ENCODE measurements at places on chromosomes 12 and 14.

DNA sequence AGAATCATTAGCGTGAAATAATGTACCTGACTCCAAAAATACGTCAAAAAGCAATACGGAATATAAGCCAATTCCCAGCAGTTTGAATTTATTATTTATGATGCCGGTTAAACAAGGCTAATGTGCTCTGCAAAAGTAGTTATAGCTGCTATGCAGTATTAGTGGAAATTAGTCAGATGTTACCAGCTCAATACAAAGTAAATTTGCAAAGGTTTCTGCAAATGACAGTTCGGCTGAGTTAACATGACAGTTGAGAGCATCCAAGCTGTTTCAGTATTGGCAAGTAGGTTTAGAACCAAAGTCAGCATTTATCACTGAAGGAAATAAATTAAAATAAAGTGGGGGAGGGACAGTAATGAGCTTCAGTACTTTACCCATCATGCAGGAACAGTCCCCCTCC lies 1665.8 kb upstream of the FLRT2 start:
- no peak for DNase-seq

DNA sequence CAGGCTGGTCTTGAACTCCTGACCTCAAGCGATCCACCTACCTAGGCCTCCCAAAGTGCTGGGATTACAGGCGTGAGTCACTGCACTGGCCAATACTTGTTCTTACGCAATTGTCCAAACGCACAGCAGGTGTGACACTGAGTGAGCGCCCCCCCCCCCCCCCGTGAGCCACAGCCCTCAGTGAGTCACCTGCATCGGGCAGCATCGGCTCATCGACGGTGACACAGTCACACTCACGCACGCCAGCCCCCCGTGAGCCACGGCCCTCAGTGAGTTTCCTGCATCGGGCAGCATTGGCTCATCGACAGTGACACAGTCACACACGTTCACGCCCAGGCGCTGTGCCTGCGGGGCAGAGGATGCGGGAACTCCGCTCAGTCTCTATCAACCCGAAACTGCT lies 42.5 kb downstream of the GALNT9 start:
- DNase-seq: peak; percentile 64

DNA sequence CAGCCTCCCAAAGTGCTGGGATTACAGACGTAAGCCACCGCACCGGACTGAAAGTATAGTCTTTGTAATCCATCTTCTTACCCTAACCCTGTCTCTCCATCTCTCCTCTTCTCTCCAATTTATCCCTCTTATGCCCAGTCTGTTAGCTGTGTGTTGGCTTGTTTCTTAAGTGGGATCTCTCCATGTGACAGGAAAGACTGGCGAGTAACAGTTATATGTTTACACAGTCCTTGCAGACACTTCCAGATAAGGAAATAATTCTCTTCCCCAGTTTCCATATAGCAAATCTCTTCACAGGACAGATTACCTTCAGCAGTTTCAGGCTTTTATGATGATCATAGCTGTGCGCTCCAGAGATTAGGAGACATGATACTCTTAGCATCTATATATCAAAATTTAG lies 16.0 kb upstream of the DIP2B start:
- DNase-seq: no peak

DNA sequence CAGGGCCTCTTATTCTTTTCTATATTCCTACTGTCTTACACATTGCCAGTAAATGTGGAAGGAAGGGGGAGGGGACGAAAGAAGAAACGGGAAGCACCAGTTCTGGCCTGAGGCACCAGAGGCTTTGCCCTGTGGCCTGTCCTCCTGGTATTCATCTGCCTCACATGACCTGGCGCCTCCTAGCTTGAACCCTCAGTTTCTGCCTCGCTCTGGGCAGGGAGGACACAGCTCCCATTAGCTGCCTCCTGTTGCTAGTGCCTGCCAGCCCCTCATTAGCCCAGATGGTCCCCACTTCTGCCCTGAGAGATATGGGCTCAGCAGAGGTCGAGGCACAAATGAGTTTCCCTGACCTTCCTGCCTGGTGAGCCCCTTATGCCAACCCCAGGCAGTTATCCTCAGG lies 3.0 kb upstream of the PLEKHG6 start:
- no peak for DNase-seq

GRCh38 chr12:12927211-12928079 lies 24.5 kb downstream of the GPRC5D start:
- peak; percentile 42 for DNase-seq

- DNase-seq: no peak
Observed at GRCh38 chr14:23435543-23436326, at the start of gene MYH7. MYH7 (minus strand) TSS chr14:23435660; CDS start chr14:23433732, 1,928 bp downstream.

DNA sequence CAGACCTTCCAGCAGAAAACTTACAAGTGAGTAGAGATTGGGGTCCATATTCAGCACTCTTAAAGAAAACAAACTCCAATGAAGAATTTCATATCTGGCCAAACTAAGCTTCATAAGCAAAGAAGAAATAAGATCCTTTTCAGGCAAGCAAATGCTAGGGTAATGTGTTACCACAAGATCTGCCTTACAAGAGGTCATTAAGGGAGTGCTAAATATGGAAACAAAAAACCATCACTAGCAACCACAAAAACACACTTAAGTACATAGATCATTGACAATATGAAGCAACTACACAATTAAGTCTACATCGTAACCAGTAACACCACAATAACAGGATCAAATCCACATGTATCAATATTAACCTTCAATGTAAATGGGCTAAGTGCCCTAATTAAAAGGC lies 47.1 kb upstream of the CLEC14A start:
- no peak for DNase-seq

GRCh38 chr12:29132316-29132715 lies 16.8 kb upstream of the FAR2 start:
- DNase-seq: no peak

- DNase-seq: no peak
Observed at GRCh38 chr12:94925729-94926128, 77.8 kb downstream of the NDUFA12 start.

DNA sequence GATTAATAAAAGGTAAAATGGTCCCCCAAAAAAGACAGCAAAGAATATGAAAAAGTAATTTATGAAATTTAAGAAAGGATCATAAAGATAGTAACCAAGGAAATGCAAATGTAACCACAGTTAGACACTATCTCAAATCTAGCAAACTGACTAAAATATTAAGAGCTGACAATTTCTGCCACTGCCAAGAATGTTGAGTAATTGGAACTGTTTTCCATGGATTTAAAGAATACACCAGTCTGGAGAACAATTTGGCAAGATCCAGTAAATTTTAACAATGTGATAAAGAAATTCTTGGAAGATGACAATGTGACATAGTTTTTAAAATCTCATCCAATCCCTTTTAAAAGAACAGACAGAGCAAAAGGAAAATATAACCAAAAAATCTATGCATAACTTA lies 798.0 kb upstream of the MGAT4C start:
- no peak for DNase-seq

- no peak for DNase-seq
Observed at GRCh38 chr12:47903927-47904712, 674 bp downstream of the VDR start.

DNA sequence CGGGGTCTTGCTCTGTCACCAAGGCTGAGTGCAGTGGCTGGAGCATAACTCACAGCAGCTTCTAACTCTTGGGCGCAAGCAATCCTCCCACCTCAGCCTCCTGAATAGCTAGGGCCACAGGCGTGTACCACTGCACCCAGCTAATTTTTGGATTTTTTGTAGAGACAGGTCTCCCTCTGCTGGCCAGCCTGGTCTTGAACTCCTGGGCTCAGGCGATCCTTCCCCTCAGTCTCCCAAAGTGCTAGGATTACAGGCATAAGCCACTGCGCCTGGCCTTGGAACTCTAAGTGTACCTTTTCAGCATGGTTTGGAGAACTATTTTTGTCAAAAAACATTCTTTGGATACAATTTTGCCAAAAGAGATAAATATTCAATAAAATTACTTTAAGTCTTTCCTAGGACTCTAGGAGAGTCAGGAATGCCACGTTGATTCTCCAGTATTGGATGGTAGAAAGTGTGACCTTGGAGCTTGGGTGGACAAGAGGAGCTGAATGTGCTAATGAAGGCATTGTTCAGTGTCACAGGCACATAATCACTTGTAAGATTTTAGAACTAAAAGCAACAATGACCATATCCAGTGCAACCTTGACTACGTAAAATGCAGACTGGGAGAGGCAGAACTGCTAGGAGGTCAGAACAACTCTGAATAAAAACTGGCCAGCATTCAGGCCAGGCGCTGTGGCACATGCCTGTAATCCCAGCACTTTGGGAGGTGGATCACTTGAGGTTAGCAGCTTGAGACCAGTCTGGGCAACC lies 2.8 kb downstream of the SRSF9 start:
- DNase-seq: peak; percentile 32

DNA sequence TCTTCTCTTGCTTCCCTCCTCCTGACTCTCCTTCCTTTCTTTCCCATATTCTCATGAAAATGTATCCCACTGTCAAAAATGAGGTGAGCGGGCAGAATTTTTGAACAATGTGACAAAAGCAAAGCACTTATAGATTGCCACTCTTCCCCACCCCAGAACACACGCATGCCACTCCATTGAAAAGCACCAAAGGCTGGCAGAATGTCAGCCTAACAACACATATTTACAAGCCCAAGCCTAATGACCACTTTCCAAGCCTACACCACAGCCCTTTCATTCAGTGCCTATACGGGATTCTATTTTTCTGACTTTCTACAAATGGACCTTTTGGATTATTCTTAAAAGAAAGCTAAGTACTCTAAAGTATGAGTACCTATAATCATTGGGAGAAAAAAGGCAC lies 62.9 kb upstream of the METAP2 start:
- DNase-seq: no peak

- DNase-seq: no peak
Observed at GRCh38 chr14:64673748-64674147, 30.5 kb upstream of the PLEKHG3 start.

- no peak for DNase-seq
Observed at GRCh38 chr12:21607701-21608100, 3.1 kb upstream of the GYS2 start.

- no peak for DNase-seq
Observed at GRCh38 chr12:92462049-92462448, 240.7 kb upstream of the PLEKHG7 start.

GRCh38 chr12:50442178-50442908 lies 41.7 kb downstream of the LARP4 start:
- DNase-seq: no peak

GRCh38 chr14:69439521-69440270 lies 41.2 kb downstream of the SLC39A9 start:
- no peak for DNase-seq

DNA sequence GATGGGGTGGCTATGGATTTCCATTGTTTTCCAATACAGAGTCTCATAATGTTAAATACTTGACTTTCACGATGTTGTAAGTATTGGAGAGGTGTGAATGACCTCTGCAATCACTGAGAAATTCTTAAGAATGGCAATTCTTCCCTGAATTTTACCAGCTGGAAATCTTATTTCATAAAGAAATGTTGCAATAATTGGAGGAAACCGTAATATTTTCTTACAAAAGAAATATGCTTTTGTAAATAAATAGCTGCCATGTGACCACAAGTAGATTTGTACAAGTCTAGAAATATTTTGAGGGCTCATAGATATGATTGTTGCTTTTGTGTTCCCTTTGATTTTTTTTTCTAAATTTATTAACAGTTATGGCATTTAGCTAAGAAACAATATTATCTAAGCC lies 308.7 kb upstream of the ATP2B1 start:
- DNase-seq: no peak

GRCh38 chr14:22200977-22201605 lies 387.9 kb downstream of the DAD1 start:
- peak; percentile 12 for DNase-seq

GRCh38 chr14:92449404-92450181 lies 64.0 kb upstream of the RIN3 start:
- no peak for DNase-seq

GRCh38 chr14:74648601-74649000 lies 36.6 kb upstream of the LTBP2 start:
- no peak for DNase-seq
